ENCODE measurements at places on chromosomes 3 and 15. TPM values are rescaled to one million over a fixed set of nuclear protein-coding genes. Genes with fewer than 3 reads are reported as not detected.

GRCh38 chr3:69121950-69122349, 445 bp downstream of the LMOD3 start:
- DNase-seq: no peak

- DNase-seq: no peak
Measured at GRCh38 chr3:128222796-128223385, 69.6 kb downstream of the EEFSEC start.

- no peak for DNase-seq
Measured at GRCh38 chr3:60086811-60087210, 1037.0 kb upstream of the CFAP20DC start.

GMNC gene
- total RNA-seq: 1.3 TPM

PRTG gene
- 4.0 TPM for total RNA-seq

PROS1 gene
- total RNA-seq: 5.6 TPM

GOLGA8S gene
- under 0.01 TPM for total RNA-seq

Data from body of pancreas (tissue), 4 donors.